ENCODE measurements at places on chromosomes 4 and X.

DNA sequence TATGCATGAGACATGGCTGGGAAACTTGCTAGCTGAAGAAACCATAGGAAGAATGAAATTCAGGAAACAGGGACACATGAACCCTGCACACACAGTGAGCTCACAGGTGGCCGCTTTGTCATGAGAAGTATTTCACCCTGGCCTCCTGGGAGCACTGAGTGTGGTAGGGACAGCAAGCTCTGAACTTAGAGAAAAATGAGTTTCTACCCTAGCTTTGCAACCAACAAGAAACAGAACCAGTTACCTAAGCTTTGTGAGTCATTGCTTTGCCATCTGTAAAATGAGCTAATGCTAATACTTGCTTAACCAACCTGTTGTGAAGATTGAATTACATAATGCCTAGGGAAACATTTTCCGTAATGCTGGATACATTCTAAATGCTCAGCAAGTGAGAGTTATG is 206.6 kb upstream of the HS3ST1 start:
- DNase-seq, result peak; percentile 91

DNA sequence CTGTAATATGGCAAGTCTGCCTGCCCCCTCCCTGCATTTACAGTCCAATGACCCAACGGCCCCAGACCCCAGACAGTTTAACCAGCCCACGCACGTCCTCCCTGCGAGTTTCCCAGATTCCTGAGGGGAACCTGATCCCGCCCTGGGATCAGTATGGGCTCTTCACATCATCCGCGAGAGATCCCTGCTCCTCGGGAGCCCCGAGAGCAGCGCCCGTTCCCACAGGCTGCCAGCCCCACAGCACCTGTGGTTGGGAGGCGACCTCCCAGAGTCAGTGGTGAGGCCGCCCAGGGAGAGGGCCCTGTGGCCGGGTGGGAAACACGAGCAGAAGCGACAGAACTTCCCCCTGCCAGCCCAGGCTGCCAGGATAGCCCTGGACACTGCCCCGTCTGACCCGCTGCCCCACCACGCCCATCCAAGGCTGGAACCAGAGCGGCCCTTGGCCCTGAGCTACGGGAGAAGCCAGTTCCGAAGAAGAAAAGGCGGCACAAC is 32.8 kb downstream of the TSC22D3 start:
- DNase-seq, result no peak

- DNase-seq, result no peak
These were observed 564 bp downstream of the FAM149A start for GRCh38 chr4:186104890-186105646.

DNA sequence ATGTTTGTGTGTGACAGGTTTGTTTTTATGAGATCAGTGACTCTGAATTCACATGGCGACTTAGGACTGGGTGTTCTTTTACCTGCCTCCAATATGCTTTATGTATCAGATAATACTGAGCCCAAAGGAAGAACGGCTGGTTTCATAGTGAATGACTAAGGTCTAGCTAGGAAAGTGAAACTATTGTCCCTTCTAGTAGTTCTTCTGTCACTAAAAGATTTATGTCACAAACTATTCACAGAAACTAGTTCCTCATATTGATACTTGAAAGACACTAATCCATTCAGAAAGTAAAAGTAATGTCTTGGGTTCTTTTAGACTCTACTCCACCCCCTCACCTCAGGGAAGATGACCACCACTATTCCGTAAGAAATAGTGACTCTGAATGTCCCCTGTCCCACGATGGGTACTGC is 81.7 kb downstream of the EGF start:
- DNase-seq, result no peak

- no peak for DNase-seq
These were observed 35.8 kb upstream of the MMAA start for GRCh38 chr4:145583191-145584055.

DNA sequence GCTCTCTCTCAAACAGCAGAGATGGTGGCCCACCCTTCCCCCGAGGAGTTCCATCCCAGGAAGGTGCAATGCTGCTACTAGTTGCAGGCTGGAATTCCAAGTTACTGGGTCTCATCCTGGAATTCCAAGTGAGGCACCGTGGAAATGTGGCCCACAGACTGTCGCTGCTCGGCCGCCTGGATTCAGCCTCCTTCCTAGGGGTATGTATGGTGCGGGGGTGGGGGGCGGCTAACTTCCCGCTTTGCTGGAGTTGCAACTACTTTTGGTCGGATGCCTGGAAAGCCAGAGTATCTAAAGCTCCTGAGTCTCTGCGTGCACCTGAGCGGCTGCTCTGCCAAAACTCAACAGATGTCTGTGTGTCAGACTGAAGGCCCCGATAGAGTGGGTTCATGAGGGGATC is 1146.2 kb downstream of the RPA4 start:
- DNase-seq, result no peak

- no peak for DNase-seq
These were observed 212.3 kb downstream of the DCAF12L2 start for GRCh38 chrX:125953814-125954213.

DNA sequence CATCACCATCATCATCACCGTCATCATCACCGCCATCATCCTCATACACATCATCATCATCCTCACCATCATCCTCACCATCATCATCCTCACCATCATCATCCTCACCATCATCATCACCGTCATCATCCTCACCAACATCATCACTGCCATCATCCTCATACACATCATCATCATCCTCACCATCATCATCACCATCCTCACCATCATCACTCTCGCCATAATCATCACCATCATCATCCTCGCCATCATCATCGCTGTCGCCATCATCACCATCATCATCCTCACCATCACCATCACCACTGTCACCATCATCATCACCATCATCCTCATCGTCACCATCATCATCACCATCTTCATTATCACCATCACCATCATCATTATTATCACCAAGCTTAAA is 19.8 kb upstream of the DHRSX start:
- DNase-seq, result no peak

- peak; percentile 89 for DNase-seq
These were observed 14.5 kb downstream of the AFP start for GRCh38 chr4:73450398-73451004.

DNA sequence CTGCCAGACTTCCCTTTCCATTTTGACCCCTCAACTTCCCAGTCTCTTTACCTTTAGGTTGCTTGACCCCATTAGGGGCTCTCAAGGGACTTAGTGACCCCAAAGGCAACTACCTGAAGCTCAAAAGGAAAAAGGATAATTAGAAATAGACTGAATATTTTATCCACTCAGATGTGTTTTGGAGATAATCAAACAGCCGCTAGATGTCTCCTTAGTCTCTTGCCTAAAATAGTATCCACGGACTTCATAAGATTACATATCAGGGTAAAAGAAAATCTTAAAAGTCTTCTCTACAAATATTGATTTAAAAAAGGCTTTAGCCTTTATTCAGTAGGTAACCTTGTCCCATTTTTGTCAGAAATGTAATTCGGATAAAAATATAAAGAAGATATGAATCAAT is 21.0 kb upstream of the RHOXF2 start:
- DNase-seq, result no peak

DNA sequence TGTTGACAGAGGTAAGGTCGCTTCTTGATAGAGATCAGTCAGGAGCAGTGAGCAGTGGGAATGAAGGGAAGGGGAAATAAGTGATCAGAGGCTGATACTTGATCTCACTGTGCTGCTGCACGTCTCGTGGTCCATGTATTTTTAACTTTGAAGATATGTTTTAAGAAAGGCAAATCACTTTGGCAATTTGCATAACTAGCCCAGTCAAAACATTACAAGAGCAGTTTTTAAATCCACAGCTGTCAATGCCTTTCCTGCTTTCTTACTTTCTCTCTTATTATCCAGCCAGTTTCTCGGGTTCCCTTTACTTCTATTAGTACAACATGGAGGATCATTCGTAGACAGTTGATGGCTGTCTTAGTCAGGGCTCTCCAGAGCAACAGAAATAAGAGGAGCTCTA is 472.8 kb downstream of the TMA16 start:
- DNase-seq, result no peak

Data from H4 (cell line).